ENCODE measurements at places on chromosomes 6 and 20.

DNA sequence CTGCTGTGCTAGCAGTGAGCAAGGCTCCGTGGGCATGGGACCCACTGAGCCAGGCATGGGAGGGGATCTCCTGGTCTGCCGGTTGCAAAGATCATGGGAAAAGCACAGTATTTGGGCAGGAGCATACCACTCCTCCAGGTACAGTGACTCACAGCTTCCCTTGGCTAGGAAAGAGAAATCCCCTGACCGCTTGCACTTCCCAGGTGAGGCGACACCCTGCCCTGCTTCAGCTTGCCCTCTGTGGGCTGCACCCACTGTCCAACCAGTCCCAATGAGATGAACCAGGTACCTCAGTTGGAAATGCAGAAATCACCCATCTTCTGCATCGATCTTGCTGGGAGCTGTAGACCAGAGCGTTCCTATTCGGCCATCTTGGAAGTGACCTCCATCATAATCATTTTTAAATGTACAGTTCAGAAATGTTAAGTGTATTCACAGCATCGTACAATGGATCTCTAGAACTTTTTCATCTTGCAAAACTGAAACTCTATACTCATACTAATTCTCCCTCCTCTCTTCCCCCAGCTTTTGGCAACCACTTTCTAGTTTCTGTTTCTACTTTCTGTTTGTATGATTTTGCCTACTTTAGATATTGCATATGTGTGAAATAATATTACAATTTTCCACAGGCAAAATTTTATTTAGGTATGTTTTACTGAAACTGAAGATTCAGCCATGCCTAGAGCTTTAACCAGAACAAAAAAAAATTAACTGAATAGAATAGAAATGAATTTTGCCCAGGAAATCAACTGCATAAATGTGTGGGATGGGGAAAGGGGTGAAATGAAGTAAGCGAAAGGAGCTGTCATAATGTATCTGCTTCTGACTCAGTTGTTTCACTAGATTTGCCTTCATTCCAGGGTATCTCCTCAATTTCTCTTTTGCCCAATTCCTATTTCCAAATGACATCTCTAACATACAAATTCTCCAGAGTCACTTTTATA, 100.0 kb downstream of the RWDD2A start:
- DNase-seq, result no peak

DNA sequence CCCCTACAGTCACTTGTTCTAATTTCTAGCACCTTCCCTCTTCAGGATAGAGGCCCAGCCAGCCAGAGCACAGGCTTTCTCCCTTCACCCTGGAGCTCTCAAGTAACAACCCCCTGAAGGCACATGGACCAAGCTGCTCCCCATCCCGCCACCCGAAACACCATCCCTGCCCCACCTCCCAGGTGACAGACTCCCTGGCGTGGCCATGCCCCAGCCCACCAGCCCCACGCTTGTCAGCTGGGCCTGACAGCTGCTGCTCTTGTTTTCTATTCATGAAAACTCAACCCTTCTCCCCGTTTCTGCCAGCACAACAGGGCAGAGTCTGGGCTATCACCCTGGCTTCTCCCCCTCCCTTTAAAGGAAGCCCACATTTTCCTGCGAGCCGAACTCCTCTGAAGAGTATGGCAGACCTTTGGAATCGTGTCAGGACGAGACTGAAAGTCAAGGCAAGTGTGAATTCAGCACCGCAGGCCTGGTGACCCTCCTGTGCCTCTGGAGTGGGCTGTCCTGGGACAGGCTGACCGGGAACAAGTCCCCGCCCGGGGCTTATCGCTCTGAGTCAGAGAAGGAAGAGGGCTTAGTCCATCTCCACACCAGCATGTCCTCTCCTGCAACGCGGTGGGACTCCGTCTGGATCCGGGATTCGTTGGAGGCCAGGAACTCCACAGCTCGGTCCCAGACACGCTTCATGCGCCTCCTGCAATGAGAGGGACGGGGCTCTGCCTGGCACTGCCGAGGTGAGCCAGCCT, 16.7 kb downstream of the LEMD2 start:
- no peak for DNase-seq

DNA sequence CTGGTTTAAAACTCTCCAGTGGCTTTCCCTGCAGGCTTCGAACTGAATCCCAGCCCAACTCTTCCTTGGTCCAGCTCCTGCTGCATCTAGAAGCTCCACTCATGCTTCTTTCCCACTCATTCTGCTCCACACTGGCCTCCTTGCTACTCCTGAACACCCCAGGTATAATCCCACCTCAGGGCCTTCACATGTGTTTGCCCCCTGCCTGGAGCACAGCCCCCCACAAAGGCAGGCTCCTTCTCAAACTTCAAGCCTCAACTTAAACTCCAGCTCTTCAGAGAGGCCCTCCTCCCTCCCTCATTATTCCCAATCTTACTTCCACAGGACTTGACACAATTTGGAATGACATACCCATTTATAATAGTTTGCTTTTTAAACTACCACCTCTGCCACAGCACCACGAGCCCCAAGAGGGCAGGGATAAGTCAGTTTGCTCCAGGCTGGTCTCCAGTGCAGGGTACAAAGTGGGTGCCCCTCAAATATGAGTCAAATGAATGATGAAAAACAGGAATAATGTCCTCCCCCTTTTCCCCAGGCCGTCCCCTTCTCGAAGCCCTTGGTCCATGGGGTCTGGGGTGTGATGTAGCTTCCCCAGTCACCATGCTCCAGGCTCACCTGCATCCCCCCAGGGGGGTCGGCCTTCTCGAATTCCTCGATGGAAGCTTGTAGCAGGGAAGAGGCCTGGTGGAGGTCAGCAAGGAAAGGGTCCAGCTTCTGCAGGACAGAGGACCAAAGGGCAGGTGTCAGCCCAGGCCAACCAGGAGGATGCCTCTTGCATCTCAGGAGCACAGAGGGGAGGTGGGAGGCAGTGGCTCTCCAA, 37.4 kb downstream of the KIAA1755 start:
- DNase-seq, result peak; percentile 34

GRCh38 chr6:122710908-122711635, 68.4 kb upstream of the FABP7 start:
- DNase-seq, result no peak

DNA sequence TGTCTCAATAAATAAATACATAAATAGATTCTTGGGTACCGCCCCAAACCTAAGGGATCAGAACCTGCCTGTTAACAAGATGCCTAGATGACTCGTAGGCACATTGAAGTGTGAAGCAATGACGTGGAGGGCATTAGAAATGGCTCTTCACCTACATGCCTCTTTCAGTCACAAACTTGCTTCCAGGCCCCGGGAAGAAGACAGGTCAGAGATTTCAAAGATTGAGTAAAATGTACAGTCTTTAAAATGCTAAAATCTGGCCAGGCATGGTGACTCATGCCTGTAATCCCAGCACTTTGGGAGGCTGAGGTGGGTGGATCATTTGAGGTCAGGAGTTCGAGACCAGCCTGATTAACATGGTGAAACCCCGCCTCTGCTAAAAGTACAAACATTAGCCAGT, 480.8 kb upstream of the JARID2 start:
- no peak for DNase-seq

- no peak for DNase-seq
Measured at GRCh38 chr6:134339216-134339615, 21.3 kb upstream of the SGK1 start.

- DNase-seq, result no peak
Measured at GRCh38 chr6:9514146-9514545, 900.7 kb downstream of the TFAP2A start.

DNA sequence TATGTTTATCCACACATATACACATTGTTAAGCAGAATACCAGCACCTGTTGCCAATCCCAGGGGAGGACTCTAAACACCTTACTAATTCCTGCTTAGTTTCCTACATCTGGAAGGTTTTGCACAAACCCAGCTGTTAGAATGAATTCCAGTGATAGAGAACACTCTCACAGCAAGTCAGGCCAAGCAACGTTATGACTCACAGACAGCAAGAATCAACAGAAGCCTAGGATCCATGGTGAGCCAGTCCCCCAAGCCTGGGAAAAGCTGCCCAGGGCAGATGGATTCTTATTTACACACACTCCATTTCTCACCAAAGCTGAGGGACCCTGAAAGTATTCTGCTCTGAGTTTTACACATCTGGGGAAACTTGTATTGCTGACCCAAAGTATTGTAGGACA, 291.7 kb downstream of the SLC35F1 start:
- no peak for DNase-seq

GRCh38 chr6:109450801-109451200, 4.8 kb downstream of the MICAL1 start:
- DNase-seq, result no peak

DNA sequence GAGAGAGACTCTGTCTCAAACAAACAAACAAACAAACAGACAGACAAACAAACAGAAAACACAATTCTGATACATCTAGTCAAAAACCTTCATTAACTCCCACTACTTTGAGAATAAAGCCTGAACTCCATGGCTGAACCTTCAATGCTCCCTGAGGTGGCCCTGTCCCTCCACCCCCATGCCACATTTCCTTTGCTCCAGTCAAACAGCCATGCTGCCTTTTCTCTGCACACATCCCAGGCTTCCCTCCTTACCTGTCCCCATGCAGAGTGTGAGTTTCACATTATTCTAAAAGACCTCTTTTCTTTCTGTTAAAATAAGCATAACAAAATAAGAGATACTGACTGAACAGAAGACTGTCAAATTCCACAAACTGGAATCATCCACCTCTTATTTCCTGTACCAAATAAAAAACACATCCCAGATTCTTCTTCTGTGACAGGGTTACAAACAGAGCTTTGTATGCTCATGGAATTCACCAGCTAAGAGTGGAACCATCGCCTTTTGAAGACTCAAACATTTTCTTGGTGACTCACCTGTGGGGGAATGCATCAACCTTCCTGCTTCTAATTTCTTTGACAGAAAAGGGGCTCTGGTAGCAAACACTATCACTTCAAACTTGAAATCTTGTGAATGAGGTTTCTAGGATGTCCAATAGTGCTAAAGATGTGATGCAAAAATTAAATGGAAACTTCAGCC, 71.0 kb upstream of the SLC22A16 start:
- no peak for DNase-seq

DNA sequence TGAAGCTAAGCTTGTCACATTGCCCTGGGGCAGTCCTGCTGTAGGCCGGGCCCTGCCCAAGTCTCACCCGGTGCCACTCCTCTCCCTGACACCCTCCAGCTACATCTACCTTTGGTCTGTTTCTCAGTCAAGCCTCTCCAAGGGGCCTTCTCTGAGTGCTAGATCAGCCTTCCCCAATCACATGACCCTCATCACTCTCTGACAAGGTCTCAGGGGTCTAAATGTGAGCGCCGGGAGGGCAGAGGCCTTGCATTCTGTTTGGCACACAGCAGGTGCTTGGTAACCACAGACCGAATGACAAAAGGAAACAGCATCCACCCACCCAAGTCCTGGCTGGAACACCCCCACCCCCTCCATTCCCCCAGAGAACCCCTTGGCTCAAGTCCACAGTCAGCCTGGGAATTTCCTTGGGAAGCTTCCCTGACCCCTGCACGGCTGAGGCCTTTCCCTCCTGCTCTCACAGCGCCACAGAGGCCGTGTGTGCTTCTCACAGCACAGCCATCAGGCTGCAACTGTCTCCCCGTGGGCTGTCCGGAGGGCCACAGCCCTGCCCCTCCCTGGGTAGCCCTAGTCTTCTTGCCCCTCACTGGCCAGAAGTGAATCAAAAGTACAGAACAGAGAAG, 32.9 kb downstream of the PKIG start:
- DNase-seq, result peak; percentile 81

GRCh38 chr6:52724042-52724405, 39.3 kb downstream of the GSTA2 start:
- DNase-seq, result no peak

DNA sequence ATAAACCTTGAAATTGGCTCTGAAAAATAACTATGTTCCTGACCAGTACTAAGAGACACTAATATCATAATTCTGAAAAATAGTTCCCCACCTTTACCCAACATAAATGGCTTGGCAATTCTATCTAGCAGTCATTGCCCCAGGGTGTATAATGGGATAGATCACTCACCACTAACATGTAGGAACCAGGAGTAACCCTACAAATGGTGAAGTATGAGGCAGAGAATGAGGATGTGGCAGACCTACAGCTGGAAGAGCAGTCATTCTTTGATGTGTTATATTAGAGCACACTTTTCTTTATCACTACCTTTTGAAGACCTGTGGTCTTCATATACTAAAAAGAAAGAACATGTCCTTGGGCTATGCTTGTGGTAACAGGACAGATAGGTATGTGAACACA, 136.5 kb upstream of the SYNDIG1 start:
- no peak for DNase-seq

DNA sequence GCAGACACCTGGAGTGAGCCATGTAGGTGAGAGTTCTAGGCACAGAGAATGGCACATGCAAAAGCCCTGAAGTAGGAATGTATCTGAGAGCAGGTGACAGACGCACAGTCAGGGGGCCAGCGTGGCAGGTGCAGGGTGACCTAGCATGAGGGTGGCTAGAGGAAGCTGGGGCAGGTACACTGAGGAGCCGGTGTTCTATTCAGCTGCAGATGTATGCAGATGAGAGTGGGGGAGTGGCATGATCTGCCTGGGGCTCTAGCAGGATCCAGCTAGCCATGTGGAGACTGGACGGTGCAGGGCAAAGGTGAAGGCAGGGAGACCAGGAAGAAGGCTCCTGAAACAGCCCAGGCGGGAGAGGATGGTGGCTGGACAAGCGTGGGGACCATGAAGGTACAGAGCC, 10.7 kb downstream of the PEDS1 start:
- no peak for DNase-seq

Data from posterior vena cava (tissue), 2 donors.